ENCODE measurements at places on chromosomes 11 and 22.

DNA sequence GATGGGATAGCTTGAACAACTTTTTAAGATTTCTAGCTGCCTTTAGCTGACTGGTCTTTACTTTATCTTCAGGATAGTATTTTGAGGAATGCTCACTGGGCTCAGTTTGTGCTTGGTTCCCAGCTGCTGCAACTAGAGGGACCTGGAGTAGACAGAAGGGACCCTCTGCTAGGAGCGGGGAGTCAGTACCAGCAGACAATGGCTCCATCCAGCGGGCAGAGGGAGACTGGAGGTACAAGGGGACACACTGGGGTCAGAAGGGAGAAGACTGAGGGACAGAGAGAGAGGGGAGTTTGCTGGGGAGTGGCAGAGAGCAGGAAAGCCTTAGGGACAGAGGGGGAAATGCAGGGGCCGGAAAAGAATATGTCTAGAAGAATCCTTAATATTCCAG is 22.0 kb upstream of the ACER3 start:
- no peak for DNase-seq
- no peak overlapping the region for H3K4me3 ChIP-seq
- peaks cover 37% of the 10 kb centered on the region for H3K27me3 ChIP-seq
- H3K36me3 ChIP-seq: no peaks in the 10 kb centered on the region
- no peak overlapping the region for H3K27ac ChIP-seq

DNA sequence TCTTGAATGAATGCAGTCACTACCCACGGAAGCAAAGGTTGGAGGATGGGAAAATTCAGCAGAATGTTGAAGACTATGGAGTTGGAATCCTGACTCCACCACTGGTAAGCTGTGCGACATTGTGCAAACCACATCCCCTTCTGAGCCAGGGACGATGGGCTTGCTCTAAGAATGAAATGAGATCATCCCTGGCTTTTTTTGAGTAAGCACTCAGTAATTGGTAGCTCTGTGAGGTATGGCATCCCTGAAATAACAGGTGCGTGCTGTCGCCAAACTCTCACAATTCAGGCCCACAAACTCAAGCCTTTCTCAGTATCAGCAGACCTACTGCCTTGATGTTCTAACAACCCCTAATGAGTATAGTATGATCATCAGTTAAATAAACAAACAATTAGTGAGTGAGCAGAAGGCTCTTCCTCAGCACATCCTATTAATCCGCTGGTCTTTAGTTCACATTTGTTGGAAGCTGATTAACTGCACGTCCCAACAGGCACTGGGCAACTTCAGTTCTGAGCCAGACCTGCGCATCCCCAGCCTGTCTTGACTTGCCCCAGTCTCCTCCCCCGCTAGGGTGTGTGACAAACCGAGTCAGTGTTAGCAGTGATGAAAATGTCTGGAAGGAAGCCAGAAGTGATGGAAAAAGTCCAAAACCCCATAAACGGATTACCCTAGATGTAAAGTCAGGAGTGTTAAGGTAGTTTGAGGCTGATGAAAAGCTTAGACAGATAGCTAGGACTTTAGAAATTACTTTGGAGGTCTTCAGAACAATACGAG is 235.5 kb downstream of the GRIK4 start:
- DNase-seq: no peak
- H3K4me3 ChIP-seq: no peak overlapping the region
- no peak overlapping the region for H3K27ac ChIP-seq
- no peaks in the 10 kb centered on the region for H3K4me1 ChIP-seq
- H3K27me3 ChIP-seq: peaks cover 9% of the 10 kb centered on the region

DNA sequence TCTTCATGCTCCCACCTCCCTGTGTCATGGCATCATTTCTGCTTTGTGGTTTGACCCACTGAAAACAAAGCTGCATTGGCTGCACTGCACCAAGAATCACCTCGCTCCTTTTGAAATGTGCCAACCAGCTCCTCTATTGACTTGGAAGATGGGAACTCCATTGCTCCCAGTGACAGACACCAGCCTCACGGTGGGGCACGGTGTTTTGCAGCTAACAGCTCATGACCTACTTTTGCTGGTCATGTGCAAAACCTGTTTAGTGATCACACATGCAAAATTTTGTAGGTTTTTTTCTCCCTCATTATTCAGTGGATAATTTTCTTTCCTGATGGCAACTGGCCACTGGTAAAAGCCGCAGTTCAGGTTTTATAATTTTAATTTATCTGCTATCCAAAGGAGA is 36.8 kb downstream of the ARFGAP2 start:
- no peak overlapping the region for H3K27ac ChIP-seq
- no peak for DNase-seq
- H3K4me1 ChIP-seq: peaks cover 2% of the 10 kb centered on the region
- H3K27me3 ChIP-seq: no peaks in the 10 kb centered on the region

DNA sequence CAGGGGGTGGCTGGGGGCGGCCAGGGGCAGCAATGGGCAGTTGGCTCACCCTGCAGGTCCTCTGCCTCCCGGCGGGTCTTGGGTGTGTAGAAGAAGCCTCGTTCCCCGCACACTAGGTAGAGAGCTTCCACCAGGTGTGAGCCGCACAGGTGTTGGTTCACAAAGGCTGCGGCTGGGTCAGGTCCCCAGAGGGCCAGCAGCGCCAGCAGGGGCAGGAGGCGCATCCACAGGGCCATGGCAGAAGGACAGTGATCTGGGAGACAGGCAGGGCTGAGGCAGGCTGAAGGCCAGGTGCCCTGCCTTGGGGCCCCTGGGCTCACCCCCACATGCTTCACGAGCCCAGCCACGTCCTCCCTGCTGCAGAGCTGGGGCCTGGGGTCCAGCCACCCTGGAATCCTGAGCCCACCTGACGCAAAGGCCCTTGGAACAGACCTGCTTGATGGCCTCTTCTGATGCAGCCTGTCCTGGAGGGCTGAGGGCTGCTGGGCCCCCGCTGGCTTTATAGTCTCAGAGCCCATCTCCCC is at the start of gene INS:
Gene INS, minus strand, starts transcription at position 474 of the 524 bp plus-strand sequence. Its CDS starts 238 bp downstream, at position 236.
- H3K36me3 ChIP-seq: no peaks in the 10 kb centered on the region
- no peaks in the 10 kb centered on the region for H3K4me1 ChIP-seq
- H3K27ac ChIP-seq: no peak within 1 kb of the TSS
- no peak for DNase-seq

DNA sequence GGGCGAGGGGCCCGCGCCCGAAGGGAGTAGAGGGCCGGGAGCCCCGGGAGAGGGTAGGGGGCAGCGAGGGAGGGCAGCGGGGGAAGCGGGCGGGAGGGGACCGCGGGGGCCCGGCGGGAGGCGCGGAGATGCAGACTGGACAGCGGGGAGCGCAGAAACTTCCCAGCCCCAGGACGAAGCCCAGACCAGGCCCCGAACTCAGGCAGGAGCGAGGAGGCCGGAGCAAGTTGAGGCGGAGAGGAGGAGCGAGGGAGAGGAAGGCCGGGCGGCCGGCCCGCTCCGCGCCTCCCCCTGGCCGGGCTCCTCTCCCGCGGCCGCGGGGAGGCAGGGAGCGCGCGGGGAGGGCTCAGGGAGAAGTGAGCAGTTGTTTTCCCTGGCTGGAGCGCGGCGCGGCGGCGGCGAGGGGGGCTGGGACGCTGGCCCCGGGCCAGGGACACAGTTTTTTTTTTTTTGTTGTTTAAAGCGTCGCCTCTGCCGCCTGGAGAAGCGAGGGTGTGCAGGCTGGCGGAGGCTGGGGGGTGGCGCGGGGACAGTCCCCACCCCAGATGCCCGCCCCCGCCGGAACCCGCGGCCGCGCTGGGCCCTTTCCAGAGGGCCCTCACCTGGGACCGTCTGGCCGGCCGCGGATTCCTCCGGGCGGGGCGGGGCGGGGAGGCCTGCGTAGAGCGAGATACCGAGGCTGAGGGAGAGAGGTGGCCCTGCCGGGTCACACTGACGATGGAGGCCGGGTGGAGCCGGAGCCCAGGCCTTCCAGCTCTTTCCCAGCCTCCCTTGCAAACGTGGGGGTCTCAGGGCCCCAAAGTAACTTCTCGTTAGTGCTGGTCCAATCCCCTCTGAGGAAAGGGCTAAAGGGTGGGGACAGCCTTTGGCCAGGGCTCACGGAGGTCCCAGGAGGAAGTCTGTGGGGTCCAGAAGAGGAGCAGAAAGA is at the start of gene LTBP3:
Gene LTBP3, minus strand, starts transcription at position 358 of the 928 bp plus-strand sequence. CDS start 400 bp downstream, outside the sequence.
- H3K4me1 ChIP-seq: peaks cover 48% of the 10 kb centered on the region
- H3K36me3 ChIP-seq: no peaks in the 10 kb centered on the region
- H3K27ac ChIP-seq: peak within 1 kb of the TSS; percentile 81
- no peaks in the 10 kb centered on the region for H3K27me3 ChIP-seq
- DNase-seq: no peak
- peak within 1 kb of the TSS; percentile 70 for H3K4me3 ChIP-seq

DNA sequence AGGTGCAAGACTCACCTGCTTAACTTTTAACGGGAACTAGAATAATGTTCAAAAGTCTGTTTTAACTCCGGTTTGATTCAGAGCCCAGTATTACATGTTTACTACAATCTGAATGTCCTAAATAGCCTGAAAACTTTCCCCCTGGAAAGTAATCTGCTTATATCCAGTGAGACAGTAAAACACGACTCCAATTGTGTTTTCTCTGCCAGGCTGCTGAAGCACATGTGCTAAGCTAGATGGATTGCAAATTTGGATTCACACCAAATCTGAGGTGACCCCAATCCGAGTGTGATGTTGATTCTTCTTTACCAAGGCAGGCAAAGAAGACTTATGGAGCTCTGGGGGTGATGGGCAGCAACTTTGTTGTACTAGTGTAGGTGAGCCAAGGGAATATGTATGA is 158.7 kb upstream of the PDGFD start:
- no peaks in the 10 kb centered on the region for H3K36me3 ChIP-seq
- H3K4me1 ChIP-seq: no peaks in the 10 kb centered on the region
- DNase-seq: no peak

DNA sequence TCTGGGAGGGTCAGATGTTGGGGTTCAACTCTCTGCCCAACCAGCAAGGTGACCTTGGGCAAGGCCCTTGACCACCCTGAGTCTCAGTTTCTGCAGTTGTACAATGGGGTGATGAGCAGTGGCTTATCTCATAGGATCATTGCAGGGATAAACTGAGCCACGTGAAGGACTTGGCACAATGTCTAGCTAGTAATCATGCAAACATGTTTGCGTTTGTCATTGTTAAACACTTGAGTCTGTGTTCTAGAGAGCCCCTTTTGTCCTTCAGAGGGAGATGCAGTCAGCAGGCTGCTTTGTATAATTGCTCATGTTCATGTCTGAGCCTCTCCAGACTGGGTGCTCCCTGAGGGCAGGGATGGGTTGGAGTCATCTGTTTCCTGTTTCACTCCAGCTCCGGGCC is 15.8 kb downstream of the CD82 start:
- H3K4me1 ChIP-seq: peaks cover 26% of the 10 kb centered on the region
- no peak overlapping the region for H3K4me3 ChIP-seq
- no peaks in the 10 kb centered on the region for H3K27me3 ChIP-seq
- H3K27ac ChIP-seq: no peak overlapping the region
- H3K36me3 ChIP-seq: peaks cover 25% of the 10 kb centered on the region
- DNase-seq: no peak
